ENCODE measurements at places on chromosomes 16 and 17.

GRCh38 chr16:35306915-35307314 lies 1847.5 kb downstream of the TP53TG3F start:
- no peak for DNase-seq

DNA sequence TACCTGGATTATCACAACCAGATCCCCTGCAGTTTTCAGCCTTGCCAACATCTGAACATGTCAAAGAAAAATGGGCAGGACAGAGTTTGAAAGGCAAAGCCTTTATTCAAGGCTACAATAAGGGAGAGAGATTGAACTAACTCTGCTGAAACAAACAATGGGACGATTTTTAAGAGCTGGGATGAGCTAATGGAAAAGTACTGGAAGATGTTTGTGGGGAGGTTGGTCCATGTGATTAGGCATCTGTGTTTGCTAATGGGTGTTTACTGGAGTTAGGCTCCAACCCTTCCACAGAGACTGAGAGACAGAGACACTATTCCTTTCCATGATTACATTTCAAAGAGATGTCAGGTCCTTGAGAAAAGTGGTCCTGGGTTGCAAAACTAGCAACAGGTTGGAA lies 35.0 kb upstream of the HSBP1 start:
- DNase-seq: no peak

GRCh38 chr16:78306361-78306760 lies 206.9 kb downstream of the WWOX start:
- no peak for DNase-seq

- no peak for DNase-seq
Observed at GRCh38 chr17:76276461-76277299, 11.5 kb downstream of the UBALD2 start.

DNA sequence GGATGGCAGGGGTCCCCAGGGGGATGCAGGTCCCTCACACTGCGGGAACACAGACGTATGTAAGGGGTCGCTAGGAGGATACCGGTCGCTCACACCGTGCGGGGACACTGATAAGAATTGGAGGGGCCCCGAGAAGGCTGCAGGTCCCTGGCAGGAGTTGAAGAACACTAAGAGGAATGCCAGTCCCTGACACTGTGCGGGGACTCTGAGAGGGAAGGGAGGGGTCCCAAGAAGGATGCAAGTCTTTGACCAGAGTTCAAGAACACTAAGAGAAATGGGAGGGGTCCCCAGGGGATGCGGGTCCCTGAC lies 510 bp downstream of the ERCC4 start:
- no peak for DNase-seq

DNA sequence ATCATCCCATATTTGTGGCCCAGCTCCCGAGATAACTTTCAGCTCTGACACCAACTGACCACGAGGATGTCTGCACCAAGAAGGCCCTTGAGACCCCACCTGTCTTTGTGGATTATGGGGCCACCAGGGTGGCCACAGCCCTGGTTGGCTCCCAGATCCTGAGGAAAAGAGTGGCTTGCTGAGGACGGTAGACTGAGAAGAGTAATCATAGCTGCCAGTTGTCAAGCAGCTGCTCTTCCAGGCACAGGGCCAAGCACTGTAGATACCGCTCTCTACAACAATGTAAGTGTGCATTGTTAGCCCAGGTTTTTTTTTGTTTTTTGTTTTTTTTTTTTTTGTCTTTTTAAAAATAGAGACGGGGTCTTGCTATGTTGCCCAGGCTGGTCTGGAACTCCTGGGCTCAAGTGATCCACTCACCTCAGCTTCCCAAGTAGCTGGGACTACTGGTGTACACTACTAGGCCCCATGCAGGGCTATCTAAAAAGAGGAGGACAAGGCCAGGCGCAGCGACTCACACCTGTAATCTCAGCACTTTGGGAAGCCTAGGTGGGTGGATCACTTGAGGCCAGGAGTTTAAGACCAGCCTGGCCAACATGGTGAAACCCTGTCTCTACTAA lies 9.6 kb downstream of the ZNF205 start:
- no peak for DNase-seq

GRCh38 chr16:59635674-59636073 lies 901.6 kb upstream of the GOT2 start:
- peak; percentile 69 for DNase-seq
